ENCODE measurements at places on chromosomes 12 and 14.

DNA sequence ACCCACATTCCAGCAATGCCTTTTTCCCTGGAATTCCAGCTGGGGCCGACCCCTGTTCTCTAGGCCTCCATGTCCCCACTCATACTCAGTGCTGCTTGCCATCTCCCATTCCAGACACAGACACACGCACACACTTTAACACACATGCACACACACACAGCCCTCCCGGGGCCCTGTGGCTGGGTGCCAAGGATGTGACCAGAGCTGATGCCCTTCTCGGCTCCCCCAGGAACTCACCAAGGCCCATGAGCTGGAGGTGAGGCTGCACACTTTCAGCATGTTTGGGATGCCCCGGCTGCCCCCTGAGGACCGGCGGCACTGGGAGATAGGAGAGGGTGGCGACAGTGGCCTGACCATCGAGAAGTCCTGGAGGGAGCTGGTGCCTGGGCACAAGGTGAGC is 4.3 kb downstream of the PLEKHG6 start:
- DNase-seq: no peak

- no peak for DNase-seq
These were observed 84.0 kb downstream of the SAMD4A start for GRCh38 chr14:54650959-54651351.

- no peak for DNase-seq
These were observed 31.4 kb upstream of the SLC2A13 start for GRCh38 chr12:40137252-40137651.

DNA sequence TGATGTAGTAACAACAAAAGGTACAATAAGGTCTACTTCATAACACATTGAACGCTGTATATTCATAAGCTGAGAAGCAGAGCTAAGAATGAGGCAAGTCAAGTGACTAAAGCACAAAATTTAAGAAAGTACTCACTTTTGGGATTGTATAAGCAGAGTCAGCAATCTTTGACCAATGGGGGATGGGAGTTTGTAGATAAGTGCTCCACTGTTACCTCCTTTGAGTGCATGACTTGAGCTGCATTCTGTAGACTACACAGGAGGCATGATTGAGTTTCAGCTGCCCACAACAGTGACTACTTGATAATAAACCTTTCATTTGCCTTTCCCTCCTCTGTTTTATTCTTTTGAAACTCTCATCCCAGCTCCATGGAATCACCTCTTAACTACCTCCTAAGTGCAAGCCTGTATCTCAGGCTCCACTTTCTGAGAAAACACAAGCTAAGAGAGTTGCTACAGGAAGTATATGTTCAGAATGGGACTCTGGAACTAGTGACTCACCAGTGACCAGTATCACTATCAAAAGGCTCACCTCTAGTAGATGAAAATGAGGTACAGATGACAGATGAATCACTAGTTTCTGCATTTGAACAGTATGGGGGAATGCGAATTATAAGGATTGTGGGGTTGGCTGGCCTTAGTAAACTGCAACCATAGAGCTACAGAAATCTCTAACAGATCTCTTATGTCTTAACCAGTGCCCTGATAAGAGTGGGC is 49.2 kb downstream of the SLC35F4 start:
- DNase-seq: no peak

DNA sequence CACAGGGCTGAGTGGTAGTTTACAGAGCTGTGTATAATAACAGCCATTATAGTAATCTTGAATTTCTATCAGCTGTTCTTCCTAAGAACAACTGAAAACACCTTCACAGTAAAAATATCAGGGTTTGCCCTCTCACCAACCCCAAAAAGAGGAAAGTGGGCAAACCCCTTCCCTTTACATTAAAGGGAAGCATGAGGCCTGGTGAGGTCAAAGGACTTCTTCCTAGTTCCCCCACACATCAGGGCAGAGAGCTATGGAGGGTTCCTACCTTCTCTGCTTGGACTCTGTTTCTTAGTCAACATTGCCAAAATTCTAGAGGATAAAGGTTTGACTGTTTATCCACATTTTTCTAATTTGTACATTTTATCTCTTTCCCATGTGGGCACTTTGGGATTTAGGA is 4.4 kb upstream of the RPAP3 start:
- DNase-seq: no peak

DNA sequence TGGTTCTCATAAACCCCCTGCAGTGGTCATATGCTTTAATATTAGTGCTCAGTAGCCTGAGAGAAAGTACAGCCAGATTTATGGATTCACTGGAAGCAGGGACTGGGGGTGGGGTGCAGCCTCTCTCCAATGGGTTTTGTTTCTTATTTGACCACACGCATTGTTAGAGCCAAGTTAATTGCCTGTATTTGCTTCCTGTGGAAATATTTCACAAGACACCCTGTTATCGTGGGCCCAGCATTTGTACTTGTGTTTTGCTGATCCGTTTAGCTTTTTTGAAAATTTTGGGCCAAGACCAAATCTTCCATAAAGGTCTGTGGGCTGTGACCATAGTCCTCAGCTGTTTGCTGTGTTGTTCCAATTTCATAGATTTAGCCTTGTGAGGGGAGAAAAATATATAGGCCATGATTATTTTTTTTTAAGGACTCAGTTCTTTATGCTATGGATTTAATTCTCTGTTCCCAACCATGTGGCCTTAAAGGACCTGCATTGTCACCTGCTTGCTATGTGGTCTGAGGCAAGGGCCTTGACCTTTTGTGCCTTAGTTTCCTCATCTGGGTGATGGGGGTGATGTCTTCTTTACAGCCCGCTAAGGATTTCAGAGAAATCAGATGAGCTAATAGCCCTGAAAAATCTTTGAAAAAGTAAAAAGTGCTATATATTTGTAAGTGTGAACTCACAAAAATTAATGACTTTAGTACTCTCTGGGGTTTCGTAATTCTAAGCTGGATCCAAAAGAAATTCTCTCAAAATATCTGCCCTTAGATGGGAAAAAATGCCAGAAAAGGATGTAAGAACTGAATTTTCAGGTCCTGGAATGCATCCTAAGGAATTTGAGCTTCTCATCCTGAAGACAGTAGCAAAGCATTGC is 370.2 kb downstream of the DPF3 start:
- DNase-seq: no peak
